ENCODE measurements at places on chromosomes 12 and 14.
A peak's percentile ranks its signal among the peaks of the same experiment; 100 is the strongest.

- DNase-seq = no peak
Measured at GRCh38 chr12:67582238-67582834, 66.2 kb upstream of the DYRK2 start.

- no peak for DNase-seq
Measured at GRCh38 chr12:78081590-78082314, 251.1 kb downstream of the NAV3 start.

- DNase-seq = no peak
Measured at GRCh38 chr12:31626270-31626995, 33.1 kb upstream of the ETFBKMT start.

GRCh38 chr14:60204843-60205774 lies 39.9 kb upstream of the DHRS7 start:
- no peak for DNase-seq

DNA sequence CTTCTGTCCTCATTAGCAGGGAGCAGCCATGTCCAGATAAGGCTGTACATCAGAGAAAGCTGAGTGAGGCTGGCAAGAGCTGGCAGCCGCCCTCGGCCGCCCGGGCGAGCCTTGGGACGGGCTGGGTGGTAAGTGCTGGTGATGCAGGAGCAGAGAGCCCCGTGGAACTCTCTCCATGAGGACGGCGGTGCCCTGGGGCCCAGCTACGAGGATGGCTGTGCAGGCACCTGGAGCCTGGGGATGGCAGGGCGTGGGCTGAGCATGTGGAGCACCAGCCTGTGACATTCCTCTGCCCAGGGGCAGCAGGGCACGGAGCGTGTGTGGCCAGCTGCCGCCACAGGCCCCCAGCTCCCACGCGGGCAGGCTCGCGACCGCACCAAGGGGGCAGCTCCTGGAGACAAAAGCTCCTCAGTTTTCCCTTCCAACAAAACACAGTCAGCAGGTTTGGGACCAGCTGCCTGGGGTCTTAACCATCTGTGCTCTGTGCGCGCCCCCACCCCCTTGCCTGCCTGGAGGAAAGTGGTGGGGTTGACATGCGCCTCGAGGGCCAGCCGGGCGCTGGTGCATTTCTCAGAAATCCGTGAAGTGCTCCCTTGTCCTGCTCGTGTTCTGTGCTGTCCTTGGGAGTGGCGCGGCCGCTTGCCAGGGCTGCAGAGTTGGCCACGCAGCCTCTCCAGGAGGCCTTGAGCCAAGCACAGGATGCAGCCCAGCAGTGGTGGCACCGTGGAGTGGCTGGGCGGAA lies 21.4 kb downstream of the PACS2 start:
- DNase-seq = no peak

DNA sequence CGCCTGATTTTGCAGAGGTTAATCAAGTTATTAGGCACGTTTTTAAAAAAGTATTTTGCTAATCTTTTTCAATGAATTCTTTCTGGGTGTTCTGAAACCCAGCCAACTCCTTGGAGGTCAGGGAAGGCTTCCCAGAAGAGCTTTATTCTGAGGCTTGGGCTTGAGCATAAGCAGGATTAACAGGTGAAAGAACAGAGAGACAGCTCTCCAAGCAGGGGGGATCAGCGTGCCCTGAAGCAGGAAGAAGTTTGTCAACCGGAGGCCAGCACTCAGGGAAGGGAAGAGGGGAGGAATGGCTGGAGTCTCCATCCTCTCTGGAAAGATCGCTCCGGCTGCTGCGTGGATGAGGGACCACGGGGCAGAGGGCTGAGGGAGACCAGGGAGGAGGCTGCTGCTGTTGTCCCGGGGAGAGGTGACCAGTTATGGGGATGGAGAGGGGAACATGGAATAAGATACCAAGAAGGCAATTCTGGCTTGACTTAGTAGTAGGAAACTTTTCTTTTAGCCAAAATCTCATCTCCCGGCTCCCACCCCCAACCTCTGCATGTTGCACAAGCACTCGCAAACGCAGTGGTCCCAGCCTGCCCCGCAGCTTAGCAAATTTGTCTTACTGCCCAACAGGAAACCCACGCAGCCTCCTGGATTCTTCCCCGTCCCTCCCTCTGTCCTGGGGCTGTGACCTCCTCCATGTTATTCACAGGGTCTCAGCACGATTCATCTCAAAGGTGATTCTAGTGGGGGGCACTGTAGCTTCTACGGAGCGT lies 1.1 kb upstream of the SSH1 start:
- no peak for DNase-seq

DNA sequence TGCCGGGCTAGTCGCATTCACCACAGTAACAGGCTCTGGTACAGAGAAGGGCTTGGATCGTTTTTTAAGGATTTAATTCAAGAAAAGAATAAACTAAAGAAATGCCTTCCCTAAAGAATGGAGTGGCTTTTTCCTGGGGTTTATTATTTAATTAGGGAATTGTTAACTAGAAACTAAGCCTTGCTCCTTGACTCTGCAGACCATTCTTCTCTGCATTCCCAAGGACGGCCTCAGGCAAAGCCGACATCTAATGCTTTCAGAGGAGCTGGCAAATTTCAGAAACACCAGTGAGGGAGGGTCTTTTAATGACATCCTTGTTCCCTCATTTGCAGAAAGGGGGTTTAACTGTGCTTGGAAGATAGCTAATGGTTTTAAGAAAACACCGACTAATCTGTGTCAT lies 174.0 kb downstream of the EGLN3 start:
- DNase-seq = no peak

- DNase-seq = no peak
Measured at GRCh38 chr14:42480255-42480654, 873.6 kb downstream of the LRFN5 start.

DNA sequence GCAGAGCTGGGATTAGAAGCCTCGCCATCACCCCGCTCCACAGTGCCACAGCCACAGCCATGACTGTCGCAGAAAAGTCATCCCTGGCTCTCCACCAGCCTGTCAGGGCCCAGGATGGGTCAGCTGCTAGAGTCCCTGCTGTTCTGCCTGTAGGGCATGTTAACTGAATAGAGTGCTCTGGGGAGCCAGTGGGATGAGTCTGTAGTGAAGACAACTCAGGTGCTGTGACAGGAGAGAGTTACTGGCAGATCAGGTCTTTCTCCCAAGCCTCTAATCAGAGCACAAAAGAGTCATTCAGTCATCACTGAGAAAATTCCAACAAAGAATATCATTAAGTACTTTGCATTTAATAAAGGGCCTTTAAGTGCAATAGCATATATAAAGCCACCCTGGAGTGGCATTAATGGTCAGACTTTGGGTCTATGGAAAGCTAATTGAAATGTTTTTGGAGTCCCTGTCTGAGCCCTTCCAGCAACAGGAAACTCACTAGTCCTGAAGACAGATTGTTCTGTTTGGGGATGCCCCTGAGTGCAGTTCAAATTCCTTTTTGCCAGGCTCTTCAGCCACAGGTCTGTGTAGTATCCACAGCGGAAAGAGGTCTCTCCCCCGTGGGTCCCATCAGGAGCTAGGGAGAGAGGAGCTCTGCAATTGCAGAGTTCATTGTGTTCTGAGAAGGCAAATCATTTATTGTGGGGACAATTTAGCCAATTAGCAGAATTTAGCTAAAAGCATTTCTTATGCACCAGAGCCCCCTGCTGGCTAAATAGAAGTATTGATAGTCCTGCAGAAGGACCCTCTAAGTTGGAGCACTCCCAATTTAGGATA lies 45.2 kb upstream of the C14orf132 start:
- peak; percentile 3 for DNase-seq

DNA sequence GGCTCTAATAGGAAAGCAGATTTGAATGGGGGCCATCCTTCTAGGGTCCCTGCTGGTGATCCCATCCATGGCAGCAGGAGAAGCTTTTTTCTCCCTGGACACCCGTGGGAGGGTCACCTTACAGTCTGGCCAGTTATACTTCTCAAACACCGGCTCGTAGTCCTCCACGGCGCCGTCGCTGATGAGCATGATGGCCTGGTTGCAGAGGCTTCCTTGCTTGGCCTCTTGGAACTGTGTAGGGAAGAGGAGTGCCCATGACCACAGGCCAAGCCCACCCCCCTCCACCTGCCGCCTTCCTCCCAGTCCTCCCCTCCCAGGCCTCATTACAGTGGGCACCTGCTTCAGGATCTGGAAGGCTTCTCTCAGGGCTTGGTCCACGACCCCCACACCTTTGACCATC lies 33.8 kb downstream of the CACNA2D4 start:
- no peak for DNase-seq

- no peak for DNase-seq
Measured at GRCh38 chr12:130838284-130838950, 633 bp downstream of the STX2 start.

DNA sequence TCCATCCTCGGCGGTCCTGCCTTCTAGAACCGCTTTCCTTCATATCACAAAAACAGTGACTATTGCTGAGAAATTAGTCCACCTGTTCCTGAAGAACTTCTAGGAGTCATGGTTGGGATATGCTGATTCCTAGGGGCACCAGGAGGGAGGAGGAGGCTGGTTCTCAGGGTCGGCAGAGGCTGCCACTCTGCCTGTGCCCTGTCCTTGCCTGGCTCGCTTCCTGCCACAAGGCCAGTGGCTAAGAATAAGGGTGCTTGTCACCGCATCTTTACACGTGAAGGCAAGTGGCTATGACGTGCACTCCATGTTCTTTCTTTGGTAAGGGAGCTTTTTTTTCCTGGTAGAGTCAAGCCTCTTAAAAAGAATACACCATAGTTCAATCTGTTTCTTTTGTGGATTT lies 18.7 kb upstream of the DGLUCY start:
- no peak for DNase-seq

DNA sequence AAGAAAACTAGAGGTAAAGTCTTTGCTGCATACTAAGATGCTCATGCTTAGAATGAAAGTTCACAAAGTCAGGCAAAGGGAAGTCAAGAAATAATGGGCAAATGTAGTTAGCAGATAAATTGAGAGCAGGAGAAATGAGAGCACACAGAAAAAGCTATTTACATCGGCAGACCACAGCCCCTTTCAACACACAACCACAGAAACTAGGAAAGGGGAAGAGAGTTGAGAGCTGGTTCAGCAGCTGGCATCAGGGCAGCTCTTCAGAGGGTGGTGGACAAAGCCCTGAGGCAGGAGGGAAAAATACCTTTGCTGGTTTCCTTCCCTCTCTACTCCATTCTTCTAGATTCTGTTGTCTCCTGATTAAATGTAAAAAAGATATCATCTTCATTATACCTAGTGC lies 95.4 kb upstream of the ANO4 start:
- no peak for DNase-seq

GRCh38 chr12:91441246-91441645 lies 258.6 kb upstream of the DCN start:
- no peak for DNase-seq

- no peak for DNase-seq
Measured at GRCh38 chr14:64845878-64846277, 33.8 kb downstream of the SPTB start.

- no peak for DNase-seq
Measured at GRCh38 chr12:104142543-104142942, 4.5 kb upstream of the NFYB start.

- no peak for DNase-seq
Measured at GRCh38 chr12:130500835-130501330, 163.2 kb downstream of the PIWIL1 start.
